Stimulated activated CD4-positive, alpha-beta T cell treated with anti-CD3 and anti-CD28 coated beads, Interleukin-12 subunit alpha, Interleukin-12 subunit beta, amount 100 ng/mL, for 24 hours (primary cell): ENCODE measurements at places on chromosomes 7 and 10.

DNA sequence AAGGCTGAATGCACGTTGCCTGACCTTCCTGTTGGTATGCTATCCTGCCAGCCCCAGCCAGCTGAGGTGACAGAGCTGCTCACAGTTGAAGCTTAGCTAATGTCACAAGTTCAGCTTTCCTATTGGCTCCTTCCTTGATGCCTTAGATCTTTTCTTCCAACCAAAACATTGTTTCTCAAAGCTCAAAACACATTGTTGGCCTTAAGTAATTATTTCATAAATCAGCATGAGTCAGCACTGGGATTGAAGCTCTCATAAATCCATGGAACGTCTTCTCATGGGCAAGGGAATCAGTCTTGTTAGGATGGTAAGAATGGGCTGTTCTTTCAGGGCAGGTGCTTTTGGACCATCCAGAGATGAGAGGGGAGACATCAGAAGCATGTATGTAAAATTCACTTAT, 128.1 kb upstream of the SAMD8 start:
- no peak for DNase-seq

DNA sequence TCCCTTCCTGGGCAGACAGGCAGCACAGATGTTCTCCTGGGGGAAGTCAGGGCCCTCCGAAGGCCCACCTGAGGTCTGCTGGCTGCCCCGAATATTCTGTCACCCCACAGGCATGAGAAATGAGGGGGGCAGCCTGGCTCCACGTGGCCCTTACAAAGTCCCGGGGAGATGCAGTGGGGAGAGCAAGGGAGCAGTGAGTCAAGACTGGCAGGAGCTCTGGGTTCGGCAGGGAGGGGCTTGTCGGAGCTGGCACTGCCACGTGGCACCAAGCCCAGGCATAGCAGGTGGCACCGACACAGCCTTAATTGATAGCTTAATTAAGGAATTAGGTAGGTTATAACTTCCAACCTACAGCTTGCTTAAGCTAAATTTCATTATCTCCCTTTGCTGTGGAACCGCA, 163.9 kb downstream of the USP6NL start:
- DNase-seq, result no peak

GRCh38 chr7:4097001-4097609, 585.0 kb upstream of the FOXK1 start:
- no peak for DNase-seq

GRCh38 chr7:83001362-83002040, 161.2 kb downstream of the PCLO start:
- no peak for DNase-seq

GRCh38 chr10:95532536-95532935, 28.6 kb downstream of the SORBS1 start:
- no peak for DNase-seq

DNA sequence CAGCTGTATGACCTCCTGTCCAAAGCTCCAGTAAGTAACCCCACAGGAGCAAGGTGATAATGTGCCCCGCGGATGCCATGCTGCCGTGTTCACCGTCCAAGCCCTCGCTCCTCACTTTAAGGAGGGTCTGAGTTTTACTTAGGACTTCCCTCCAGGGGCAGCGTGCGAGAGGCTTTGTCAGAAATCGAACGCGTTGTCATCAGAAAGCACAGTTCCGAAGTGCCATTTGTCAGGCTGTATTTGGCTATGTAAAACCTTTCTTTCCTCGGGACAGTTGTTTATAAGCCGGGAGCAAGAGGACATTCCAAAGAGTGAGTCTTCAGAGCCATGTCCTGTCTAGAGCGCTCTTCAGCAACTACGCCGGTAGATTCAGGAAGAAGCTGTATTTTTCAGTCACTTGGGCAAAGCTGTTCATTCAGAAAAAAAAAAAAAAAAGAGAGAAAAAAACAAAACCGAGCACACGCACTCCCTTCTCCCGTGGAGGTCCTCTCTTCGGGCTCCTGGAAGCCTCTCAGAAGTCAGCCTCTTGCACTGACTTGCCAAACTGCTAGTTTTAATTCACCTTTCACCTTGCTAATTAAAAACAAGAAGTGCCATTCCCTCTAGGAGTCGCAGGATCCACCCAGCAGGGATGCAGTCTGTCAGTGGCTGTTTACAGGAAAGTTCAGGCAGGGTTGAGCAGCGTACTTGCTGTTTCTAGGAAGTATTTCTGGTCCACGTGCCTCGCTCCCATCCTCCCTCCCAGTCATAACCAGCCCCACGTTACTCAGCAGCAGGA, at the start of gene SEMA3E:
Gene SEMA3E (minus strand): TSS at position 676 of the 778 bp plus-strand sequence.
- DNase-seq, result no peak

DNA sequence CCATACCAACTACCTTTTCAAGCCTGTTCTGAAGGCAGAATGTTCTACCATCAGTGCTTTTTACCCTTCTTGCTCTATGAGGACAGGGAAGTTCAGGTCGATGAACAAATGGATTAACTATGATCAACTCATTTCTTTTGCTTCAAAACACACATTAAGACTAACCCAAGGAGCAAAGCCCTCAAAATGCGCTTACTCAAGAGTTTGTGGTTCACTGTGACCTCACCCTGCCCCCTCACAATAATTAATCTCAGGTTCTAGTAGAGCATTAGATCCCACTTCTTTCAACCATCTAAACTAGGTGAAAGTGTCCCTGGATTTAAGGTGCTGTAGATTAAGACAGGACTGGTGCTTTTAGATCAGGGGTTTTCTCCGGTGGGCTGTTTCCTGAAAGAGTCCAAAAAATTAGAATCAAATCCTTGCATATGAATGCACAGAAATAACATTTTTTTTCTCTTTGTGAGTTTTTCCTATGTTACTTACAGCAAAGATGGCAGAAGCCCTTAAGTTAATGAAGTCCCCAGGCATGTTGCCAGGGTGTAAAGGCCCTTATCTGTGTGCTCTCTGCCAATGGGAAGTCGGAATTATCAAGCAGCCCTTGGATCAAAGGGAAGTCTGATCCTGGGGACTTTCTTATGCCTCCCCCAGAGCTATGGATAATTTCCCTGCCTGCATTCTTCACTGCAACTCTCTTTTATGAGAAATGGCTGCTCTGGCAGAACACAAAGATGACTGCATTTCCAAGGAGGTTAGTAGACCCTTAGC, 205.5 kb upstream of the STK17A start:
- no peak for DNase-seq

- no peak for DNase-seq
Measured at GRCh38 chr7:155515318-155515717, 31.0 kb downstream of the CNPY1 start.

DNA sequence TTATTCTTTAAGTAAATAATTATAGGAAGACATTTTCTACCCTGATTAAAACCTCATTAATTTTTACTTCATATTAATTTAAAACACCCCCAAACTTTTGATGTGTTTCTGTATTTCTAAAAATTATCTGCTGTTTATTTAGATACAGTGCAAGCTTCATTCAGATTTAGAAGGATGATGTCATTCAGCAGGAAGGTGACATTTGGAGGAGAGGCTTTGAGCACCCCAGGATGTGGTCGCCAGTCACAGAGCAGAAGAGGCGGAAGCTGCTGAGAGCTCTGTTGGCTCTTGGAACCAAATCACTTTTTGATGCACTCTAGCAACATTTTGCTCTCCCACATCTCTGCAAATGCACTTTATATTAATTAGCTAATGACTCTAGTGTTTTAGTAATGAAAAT, 233.9 kb upstream of the CACNA2D1 start:
- DNase-seq, result no peak

GRCh38 chr10:6607778-6608177, 27.7 kb upstream of the PRKCQ start:
- no peak for DNase-seq

- no peak for DNase-seq
Measured at GRCh38 chr10:75708060-75708459, 276.6 kb downstream of the LRMDA start.

GRCh38 chr10:89119651-89120050, 87.5 kb downstream of the CH25H start:
- DNase-seq, result no peak

GRCh38 chr7:15554744-15555143, 7.1 kb downstream of the AGMO start:
- no peak for DNase-seq

- no peak for DNase-seq
Measured at GRCh38 chr10:110546077-110546476, 21.4 kb upstream of the SMC3 start.

DNA sequence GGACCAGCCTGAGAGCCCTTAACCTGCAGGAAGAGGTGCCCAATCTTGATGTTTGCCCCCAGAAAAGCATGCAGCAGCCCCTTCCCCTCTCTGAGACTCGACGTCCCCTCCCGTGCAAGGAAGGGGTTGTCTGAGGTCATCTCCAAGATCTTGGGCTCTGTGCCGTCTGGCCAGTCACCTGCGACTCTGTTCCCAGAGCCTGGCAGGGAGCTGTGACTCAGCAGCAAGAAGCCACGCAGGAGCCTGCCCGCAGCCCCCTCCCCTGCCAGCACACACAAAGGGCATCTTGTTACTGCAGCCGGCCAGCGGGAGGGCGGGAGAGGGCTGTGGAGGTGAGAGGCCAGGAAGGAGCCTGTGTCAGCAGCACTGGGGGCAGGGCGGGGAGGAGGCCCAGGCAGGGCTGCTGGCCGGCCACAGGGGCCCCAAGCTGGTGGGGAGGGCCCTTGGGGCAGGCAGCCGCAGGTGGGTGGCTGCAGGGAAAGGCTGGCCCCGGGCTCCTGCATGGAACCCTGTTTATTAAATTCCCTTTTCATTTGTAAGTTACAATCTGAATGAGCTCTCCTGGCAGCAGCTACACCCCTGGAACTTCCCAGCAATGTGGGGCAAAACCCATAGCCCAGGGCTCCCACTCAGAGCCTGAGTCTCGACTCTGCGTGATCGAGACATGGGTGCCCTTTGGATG, 103.7 kb upstream of the ZMIZ1 start:
- DNase-seq, result no peak

- no peak for DNase-seq
Measured at GRCh38 chr7:100539436-100540006, 518 bp downstream of the AGFG2 start.

DNA sequence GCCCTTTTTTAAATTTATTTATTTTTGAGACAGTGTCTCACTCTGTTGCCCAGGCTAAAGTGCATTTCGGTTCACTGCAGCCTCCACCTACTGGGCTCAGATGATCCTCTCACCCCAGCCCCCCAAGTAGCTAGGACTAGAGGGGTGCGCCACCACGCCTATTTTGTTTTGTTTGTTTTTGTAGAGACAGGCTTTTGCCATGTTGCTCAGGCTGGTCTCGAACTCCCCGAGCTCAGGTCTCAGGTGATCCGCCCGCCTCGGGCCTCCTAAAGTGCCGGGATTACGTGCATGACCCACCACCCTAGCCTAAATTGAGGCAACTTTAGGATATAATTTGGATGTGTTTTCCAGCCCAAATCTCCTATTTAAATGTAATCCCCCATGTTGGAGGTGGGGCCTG, 805 bp downstream of the ZNF736 start:
- no peak for DNase-seq

DNA sequence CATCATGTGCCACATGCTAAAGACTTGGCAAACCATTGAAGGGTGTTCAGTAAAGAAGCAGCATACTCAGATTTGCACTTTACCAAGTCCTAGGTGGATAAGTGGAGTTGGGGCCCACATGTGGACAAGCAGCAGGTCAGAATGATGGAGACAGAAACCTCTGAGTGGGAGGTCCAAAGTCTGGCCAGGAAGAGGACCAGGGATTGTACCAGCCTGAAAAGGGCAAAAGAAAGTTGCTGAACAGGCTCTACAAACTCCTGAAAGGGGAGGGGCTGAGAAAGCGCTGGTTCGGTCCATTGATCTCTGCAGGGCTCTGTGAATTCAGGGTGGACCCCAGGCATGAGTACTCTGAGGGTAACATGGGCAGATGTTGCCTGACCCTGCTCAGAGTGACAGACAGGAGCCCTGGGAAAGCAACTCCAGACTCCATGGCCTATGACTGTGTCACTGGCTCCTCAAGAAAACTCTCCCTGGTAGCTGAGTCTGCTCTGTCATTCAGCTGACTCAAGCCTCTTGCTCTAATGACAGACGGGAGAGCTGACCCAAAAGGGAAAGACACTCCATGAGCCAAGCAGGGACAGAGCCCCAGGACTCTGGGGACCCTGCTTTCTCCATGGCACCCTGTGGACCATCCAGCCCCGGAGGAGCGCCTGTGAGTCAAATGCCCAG, 68.5 kb downstream of the TBXAS1 start:
- no peak for DNase-seq

GRCh38 chr7:92694211-92694610, 104.0 kb upstream of the FAM133B start:
- no peak for DNase-seq

DNA sequence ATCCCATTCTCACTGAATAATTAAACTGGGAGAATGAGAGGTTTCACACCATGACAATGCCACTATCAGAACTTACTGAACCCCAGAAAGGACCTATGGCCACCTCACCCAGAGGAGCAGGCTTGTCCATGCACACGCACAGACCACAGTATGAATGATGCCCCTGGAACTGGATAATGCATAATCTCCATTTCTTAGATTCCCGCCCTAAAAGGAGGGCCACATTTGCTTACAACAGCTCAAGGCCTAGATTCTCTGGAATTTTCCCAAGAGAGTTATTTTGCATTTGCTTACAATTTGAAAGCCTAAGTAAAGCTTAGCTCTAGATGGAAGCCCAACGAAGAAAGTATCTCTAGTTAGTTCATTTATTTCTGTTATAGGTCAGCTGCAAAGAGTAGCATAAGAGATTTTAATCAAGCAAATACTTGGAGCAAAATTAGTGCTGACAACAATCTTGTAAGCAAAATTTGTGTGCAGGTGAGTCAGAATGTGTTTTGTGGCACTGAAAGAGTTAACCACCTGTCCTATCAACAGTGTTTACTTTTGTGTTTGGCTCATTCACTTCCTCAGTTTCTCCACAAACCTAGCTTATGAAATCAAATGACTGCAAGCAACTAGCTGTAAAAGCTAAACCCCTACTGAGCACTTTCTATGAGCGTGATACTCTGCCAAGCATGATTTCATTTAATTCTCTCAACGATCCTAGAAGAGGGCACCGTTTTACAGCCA, 32.1 kb downstream of the ELMO1 start:
- no peak for DNase-seq

GRCh38 chr7:156764016-156764669, 123.6 kb downstream of the RNF32 start:
- DNase-seq, result no peak

GRCh38 chr7:1313613-1314012, 80.9 kb downstream of the UNCX start:
- no peak for DNase-seq

GRCh38 chr7:28362182-28362581, 50.1 kb upstream of the CREB5 start:
- no peak for DNase-seq

GRCh38 chr10:35379226-35380137, 43.2 kb downstream of the CCNY start:
- DNase-seq, result no peak

- DNase-seq, result no peak
Measured at GRCh38 chr7:123867225-123867624, 22.3 kb downstream of the HYAL4 start.
